Activated CD4-positive, CD25-positive, alpha-beta regulatory T cell treated with anti-CD3 and anti-CD28 coated beads, Interleukin-2, amount 50 U/mL, for 72 hours (primary cell): ENCODE measurements at places on chromosomes 3 and 15.

DNA sequence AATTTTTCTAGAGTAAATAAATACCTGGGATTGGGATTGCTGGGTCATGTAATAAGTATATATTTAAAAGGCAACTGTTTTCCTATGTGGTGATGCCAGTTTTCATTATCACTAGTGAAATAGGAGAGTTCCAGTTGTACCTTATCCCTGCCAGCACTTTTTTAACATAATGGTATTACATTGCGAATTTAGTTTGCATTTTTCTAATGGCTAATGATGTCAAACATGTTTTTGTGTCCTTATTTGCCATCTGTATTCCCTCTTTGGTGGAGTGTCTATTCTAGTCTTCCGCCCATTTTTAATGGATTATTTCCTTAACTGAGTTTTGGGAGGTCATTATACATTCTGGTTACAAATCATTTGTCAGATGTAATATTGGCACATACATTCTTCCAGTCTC, 88.3 kb downstream of the GHSR start:
- no peak for DNase-seq

DNA sequence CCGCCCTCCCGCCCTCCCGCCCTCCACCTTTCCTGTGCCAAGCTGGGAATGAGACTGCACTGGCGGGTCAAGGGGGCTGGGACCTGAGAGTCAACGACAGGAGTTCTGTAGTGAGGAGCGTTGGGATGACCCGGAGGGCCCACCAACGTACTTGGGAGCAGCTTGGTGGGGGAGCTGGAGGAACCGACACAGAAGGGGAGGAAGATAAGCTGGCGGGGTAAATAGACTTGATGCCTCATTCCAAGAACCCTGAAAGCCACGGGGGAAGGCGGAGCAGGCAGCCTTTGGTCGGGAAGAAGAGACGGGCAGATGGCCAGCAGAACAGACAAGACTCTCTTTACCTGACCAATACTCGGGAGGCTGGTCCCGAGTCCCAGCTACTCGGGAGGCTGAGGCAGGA, 277 bp downstream of the FMN1 start:
- DNase-seq, result no peak

GRCh38 chr15:69087366-69087976, 73.0 kb upstream of the GLCE start:
- no peak for DNase-seq

DNA sequence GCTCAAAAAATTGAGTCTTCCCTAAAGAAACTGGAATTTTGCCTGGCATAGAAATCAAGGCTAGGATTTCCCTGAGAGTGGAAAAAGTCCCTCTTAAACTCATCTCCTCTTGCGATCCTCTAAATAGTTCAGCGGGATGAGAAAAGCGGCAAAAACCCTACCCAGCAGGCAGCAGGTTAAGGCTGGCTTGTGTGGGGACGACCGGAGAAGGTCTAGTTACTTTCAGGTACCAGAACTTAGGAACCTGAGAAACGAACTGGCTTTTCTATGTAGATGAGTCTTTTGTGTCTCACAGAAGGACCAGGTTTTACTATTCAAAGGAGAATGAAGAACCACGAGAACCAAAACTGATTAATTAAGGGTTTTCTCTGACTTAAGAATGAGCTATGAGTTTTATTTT, 523.7 kb upstream of the TGFBR2 start:
- DNase-seq, result no peak

- DNase-seq, result no peak
These were observed 128.3 kb upstream of the BHLHE40 start for GRCh38 chr3:4850928-4851265.
